Omental fat pad (tissue), 4 donors: ENCODE measurements at places on chromosomes 4 and X.

DNA sequence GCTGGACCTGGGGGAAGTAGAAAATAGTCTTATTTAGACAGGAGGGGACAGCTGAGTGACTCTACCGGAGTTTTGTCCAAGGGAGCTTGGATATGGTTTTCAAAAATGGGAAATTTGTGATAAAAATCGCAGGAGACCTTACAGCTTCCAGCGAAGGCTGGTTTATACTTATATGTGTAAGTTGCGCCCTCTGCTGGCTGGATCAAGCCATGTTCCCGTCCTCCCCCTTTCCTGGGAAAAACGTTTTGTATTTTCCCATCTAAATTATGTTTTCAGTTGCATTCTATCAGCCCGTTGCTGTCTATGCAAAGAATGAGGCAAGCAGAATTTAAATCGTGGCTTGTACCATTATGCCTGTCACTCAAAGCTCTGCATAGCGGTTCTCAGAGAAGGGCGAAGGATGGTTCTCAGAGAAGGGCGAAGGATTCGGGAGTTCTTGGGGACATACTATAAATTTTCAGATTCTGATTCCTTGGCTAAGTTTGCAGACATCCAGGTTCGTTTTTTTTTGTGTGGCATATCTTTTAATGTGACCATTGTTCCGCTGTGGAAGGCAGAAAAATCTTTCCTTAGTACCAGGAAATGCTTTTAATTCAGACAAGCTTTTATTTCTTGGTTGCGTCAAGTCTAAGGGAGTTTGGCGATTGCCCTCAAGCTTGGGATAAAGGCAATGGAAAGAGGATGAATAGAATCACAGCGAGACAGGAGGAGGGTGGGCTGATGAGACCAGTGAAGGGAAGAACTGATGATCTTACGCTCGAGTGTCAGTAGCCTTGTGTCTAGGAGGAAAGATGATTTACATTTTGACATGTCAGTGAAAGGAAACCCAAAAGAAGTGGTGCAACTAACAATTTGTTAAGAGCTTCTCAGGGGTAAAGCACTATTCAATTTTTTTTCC, 128.5 kb upstream of the ARX start:
- peak; percentile 62 for DNase-seq

- no peak for DNase-seq
These were observed 323.0 kb downstream of the HS3ST1 start for GRCh38 chr4:11105715-11106114.

DNA sequence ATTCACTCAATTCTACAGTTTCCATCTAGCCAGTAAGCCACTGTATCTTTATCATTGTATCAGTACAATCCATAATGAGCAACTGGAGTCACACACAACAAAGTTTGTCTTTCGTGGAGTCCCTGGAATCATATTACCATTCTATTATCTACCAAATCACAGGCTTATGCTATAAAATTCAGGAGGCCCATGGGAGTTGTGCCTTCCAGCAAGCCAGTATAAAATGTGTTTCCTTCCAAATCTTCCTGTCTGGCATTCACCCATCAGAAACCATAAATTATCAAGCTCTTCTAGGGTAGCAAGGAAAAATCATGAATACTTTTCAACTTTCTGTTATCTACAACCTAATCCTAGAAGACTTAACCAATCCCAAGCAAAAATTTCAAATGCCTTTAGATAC, 1383.3 kb upstream of the PCDH7 start:
- DNase-seq, result no peak

DNA sequence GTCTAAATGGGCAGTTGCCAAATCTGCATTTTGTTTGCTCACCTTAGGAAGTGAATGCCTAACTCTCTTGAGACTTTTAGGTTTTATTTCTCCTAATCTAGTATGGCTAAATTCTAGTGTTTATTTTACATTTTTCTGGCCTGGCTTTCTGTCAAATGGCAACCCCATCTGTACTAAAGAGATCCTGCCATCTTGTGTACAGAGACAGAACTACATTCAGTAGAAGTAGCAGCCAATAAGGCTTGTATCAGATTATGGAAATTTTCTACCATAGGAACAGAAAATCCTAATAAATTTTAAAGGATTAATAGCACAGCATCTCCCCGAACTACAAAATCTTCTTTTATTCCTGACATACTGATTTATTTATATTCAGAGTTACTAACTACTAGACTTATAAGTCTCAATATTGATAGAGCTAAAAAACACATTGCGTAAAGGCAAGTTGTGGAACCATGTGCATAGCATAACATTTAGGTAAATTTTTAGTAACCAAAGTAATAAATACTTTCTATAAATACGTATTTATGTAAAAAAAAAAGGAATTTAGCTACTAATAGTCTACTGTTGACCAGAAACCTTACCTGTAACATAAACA, 45.5 kb downstream of the TMEM144 start:
- DNase-seq, result no peak

DNA sequence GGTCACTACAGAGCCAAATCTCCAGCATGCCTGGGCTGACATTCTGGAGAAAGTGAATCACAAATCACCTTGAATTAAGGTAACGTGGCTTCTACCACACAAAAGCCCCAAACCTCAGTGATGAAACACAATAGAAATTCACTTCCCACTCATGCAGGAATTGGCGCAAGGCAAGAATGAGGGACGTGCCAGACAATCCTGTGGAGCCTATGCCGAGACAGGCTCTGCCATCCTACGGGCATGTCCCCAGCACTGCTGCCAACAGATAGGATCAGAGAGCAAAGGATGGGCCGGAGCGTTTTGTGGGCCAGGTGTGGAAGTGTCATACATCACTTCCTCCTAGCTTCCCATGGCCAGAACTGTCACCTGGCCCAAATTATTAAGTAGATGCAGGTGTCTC, 118.0 kb downstream of the IRF2 start:
- DNase-seq, result no peak

DNA sequence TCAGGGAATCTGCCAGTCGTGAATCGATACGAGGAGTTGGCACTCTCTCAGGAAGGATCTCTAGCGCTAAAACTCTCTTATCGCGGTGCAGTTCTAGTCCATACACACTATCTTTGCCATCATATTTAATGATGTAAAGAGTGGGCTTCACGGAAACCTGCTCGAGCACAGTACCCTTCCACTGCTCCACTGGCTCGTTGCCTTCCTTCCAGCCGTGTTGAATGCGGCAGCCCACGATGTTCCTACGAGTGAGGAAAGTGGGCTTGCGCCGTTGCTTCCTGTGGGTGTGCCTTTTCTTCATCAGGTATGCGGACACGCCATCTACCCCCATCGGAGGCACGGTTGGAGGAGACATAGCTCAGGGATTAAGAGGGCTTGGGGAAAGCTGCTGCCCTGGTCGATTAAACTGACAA, 661 bp downstream of the SPIN4 start:
- DNase-seq, result no peak

GRCh38 chrX:1578511-1579173, 12.8 kb upstream of the AKAP17A start:
- no peak for DNase-seq

GRCh38 chr4:11566444-11567022, 137.8 kb upstream of the HS3ST1 start:
- DNase-seq, result no peak

DNA sequence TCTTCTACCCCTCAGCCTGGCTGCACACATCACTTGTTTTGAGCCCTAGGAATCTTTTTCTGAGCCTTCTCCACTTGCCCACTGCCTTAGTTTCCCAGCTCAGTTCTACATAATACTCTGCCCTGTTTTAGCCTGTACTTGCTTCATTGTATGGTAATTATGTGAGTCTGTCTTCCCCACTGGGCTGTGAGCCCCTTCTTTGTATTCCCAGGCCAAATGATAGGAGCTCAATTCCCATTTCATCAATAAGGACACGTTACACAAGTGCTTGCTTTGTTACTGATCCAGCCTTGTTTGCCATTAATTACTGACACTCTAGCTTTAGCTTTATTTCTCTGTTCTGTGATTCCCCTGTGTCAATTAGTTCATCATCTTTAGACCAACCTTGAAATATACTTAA, 28.1 kb downstream of the KIT start:
- no peak for DNase-seq

DNA sequence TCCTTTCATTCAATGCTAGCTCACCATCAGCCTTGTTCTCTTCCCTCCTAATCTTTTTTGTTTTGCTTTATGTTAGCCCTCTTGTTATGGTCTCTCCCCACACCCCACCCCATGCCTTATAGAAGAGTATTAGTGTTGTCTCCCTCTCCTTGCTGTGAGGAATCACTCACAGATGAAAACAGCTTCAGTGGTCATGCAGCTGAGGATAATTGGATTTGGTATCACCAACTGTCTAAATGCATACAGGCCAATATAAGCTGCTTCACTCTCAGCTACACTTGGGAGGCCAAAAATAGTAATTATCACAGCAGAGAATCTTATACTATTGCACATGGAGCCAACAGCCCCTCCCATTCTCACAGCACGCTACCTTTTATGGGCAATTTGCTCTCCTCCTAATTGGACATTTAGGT, 494.6 kb upstream of the FAM241A start:
- DNase-seq, result no peak

- DNase-seq, result no peak
These were observed 18.1 kb upstream of the EXOC1L start for GRCh38 chr4:55801498-55801897.

- DNase-seq, result no peak
These were observed 1.5 kb downstream of the SASH3 start for GRCh38 chrX:129781134-129781672.

DNA sequence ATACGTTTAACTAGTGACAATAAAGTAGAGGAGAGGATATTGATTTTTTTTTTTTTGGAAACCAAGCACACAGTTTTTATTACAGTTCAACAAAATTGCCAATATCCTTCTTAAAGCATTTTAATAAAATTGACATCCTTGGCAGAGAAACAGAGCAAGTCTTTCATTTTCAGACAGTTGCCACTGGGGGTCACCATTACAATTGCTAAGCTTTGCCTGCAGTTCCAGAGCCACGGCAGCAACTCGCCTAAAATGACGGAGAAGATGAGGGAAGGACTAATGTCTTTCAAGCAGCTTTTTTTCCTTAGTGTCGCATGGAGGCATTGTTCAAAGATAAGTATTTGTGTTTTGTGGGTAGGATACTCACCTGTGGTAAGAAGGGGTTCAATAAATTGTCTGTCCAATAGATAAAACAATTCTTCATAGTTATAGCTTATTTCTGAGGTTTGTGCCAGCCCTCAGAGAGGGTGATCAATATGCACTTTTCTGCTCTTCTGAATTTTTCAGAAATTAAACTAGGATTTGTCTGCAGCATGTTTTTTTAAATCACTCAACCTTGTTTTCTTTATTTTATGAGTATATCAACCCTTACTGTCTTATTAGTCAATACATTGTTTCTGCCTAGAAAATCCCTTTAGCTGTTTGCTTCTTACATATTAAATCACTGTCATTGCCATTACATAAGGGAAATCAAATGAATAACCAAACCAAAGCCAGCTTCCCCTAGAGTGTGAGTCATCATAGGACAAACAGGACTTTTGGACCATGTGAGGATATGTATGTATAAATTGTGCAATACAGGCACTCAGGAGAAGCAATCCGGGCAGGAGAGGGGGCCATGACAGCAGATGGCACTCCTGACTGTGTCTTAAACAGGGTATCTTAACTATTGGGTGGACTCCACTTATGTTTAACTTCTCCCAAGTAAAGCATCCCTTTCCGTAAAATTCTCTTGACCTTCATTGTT, 508.1 kb upstream of the ARX start:
- no peak for DNase-seq

- DNase-seq, result no peak
These were observed 154.5 kb downstream of the GPM6A start for GRCh38 chr4:175657571-175657970.

DNA sequence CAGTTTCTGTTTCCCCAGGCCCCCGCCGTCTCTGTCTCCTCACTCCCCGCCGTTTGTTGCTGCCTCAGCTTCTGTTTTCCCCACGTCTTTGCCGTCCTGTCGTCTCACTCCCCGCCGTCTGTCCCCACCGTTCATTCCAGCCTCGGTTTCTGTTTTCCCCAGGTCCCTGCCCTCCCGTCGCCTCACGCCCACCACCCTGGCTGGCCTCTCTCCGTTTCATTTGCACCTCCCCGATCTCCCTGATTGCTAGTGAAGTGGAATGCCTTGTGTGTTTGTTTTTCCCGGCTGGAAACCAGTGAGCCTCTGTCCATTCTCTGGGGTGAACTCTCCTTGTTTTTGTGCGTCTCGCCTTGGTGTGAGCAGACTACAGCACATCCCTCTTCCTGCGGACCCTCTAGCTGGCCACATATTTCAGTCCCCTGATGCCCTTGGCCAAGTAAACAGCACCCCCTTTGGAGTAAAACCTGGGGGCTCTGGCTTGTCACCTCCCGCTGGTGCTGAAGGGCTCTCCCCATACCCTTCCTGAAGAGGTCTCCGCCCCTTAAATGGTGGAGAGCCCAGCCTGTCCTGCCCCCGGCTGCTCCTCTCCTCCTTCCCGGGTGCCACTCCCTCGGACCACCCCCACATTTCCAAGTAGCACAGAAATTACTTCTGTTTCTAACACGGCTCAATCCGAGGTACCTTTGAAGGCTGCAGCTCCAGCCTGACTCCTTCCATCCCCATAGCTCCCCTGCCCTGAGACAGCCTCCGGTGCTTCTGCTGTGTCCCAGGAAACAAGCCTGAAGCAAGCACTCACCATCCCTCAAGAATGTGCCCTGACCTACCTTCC, 13.2 kb downstream of the TMEM175 start:
- DNase-seq, result no peak

DNA sequence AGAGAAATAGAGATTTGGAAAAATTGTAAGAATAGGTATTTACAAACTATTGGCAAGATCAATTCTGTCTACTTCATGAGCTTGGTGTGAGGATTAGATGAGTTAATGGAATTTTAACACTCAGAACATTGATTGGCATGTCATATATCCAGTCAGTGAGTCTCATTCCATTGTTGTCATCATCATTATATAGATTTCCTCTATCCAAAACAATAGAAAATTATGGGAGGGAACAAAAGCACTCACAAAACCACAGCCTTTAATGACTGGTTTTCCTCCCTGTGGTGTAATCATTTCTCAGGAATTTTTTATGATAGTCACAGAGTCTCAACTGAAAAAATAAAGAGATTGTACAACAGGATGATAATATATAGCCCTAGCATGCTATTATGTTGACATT, 21.1 kb downstream of the KLHL5 start:
- DNase-seq, result no peak

- DNase-seq, result no peak
These were observed 9.3 kb downstream of the PDZD4 start for GRCh38 chrX:153821066-153821465.

GRCh38 chr4:186029571-186030398, 39.2 kb upstream of the TLR3 start:
- DNase-seq, result no peak

DNA sequence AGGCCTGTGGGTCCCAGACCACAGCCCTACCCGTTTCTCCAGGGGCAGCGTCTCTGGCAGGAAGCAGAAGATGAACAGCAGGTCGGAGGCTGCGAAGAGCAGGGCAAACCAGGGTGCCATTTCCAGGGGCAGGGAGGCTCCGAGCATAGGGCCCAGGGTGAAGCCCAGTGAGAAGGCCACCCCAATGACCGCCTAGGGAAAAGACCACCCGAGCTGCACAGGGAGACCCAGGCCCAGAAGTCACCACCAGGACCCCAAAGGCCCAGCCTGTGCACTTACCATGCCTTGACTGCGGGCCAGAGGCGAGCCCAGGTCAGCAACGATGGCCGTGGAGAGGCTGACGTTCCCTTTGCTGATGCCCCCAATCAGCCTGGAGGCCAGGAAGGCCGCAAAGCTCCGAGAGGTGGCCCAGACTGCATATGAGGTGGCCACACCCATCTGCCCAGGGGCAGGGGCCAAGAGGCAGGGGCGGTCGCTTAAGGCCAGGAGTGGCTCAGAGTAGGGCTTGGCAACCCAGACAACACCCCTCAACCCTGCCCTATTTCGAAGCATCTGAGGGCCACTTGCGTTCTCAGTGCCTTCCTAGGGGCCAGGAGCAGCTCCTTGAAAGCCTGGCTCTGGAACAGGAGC, 30.8 kb downstream of the NOP14 start:
- no peak for DNase-seq
